ENCODE measurements at places on chromosomes 1 and 21.
A peak's percentile ranks its signal among the peaks of the same experiment; 100 is the strongest.

GRCh38 chr1:56396581-56396980 is 182.8 kb downstream of the PLPP3 start:
- no peak for DNase-seq

DNA sequence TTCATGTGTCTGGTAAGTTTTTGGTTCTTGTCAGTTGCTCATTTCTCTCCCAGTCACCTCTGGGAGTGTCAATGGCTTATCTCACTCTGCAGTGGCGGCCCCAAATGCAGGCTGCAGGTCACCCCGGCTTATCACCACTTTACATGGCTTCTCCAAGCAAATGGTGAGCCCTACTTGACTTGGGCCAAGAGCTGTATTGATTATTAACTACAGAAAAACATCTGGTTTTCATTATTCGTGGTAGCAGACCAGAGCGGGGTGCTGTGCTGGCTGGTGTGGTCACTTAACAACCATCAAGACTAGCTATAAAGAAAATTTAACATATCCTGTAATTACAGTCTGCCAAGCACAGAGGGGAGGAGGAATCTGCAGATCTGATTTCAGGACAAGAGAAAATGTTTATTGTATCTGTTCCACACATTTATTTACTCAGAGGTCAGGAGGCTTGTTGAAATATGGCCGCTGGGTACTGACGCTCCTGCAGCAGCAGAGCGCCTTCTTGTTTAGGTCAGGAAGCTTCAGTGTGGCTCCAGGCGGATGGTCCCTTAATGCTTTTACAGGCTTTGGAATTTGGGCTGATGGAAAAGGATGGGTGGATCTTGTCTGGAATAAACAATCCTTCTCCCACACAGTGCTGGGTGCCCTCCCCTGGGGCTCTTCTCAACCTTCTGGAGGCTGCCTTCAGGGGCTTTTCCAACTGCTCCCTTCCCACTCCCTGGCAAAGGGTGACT is 87.8 kb downstream of the HLX start:
- DNase-seq, result no peak

GRCh38 chr1:200670242-200671118 is 773 bp upstream of the DDX59 start:
- DNase-seq, result no peak

GRCh38 chr21:15774590-15774989 is 44.8 kb downstream of the USP25 start:
- no peak for DNase-seq

DNA sequence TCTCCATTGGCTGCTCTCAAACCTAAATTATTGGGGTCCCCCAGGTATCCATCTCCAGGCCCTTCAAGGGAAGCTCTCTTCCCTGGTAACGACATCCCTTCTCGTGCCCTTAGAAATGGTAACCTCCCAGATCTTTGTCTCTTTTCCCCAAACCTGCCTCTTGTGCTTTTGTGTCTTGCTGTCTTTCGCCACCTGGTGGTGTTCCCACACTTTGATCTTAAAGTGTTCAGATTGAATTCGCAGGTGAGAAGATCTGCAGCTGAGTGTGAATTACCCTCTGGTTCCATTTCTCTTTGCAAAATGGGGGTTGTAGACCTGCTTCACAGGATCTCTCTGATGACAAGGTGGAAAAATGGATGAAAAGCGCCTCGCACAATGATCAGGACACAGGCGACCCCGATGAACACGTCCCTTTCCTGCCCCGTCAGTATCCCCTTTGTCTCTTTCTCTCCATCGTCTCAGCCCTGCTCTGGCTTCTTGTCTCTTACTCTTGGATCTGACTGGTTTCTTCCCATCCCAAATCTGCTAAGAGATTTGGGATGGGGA is 53.1 kb downstream of the DOP1B start:
- peak; percentile 23 for DNase-seq

GRCh38 chr1:89546934-89547562 is 22.4 kb downstream of the LRRC8B start:
- DNase-seq, result no peak

DNA sequence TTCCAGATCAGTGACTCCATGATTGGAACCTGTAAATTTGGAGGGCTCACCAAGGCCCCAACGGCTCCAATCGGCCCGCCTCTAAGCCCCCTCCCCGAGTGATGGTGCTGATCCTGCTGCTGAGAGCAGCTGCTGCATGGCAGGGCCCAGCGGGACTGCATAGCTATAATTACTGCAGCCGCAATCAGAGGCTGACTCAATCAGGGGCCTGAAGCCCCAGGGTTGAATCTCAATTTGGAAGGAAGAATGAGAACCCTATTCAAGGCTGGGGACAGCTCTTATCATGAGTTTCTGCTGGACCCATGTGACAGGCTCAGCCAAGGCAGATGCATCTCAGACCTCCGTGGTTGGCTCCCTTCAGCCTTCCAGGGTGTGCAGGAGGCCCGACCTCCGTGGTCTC is 42.8 kb upstream of the MAGOH start:
- no peak for DNase-seq

DNA sequence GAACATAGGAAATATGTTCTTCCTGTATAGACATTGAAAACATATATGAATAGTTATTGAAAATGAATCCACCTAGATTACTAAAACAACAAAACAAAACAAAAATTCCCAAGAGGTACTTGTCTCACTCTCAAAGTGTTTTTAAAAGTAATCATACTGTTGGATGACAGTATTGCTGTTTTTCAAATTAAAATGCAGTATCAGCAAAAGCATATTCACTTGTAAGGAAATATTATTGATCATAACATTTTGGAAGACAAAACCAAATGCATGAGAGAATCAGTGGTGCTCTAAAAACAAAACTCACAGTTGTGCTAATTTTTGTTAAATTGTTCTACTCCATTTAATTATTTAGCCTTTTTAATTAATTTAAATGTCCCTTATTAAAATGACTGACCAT is 131.0 kb downstream of the COL11A1 start:
- no peak for DNase-seq

DNA sequence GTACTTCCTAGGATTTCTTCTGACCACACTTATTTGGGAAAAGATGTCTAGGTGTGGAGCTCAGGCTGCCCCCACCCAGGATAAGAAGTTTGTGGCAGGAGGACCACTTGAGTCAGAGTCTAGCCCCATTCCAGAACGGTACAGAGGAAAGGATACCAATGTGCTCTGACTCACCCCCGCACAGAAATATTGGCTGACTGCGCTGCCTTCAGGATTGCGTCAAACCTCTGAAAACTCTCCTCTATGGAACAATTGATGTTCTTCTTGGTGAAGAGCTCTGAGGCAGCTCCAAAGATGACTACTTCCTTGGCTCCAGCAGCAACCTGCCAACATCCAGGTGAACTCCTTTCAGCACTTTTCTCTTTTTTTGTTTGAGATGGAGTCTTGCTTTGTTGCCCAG is 11.2 kb downstream of the HMGCL start:
- DNase-seq, result no peak

DNA sequence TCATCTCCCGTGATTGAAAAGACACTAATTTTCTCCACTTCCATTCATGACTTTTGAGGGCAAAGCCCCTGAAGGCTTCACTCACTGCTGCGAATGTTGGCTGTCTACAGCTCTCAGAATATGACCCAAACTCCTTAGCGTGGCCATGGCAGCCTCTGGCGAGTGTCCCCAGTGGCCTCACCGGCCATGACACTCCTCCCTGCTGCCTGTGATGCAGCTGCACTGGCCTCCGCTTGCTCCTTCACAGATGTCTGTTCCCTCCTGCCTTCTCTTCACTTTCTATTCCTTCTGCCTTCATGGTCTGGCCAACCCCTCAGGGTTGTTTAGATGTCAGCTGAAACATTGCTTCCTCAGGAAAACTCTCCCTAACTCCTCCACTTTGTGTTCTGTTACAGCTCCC is 30.8 kb upstream of the PTPRF start:
- no peak for DNase-seq

DNA sequence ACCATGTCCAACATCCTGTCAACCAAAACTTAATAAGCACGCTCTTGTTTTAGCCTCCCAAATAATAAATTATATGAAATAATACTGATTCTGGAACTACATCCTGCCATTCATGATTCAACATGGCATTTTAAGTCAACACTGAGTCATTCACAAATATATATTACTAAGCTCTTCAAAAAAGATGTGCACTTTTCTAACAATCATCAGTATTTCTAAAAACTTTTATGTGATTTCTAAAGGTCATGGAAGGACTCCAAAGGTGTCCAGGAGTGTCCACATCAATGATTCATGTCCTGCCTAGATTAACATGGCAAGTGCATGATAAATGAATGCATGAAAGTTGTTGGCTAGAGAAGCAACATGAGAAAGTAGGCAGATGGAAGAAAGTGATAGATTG is 51.6 kb downstream of the NEGR1 start:
- no peak for DNase-seq

DNA sequence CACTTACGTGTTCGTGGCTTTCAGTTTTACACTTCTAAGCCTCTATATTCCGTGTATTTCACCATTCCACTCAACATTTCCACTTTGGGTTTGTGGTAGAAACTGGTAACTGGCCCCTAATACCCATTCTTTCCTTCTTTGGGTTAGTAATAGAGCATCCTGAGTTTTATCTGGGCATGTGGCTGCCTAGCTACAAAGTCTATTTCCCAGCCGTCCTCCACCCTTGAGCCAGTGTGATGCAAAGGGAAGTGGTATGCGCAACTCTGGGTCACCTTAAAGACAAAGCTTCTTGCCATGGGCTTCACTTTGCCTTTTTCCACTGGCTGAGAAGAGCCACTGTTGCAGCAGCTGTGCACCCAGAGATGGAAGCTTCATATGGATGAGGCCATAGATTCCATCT is 73.9 kb downstream of the LAMC2 start:
- DNase-seq, result no peak

- no peak for DNase-seq
These were observed 35.8 kb upstream of the H6PD start for GRCh38 chr1:9198538-9199361.

- DNase-seq, result no peak
These were observed 149.2 kb downstream of the PPIAL4G start for GRCh38 chr1:148333875-148334338.

DNA sequence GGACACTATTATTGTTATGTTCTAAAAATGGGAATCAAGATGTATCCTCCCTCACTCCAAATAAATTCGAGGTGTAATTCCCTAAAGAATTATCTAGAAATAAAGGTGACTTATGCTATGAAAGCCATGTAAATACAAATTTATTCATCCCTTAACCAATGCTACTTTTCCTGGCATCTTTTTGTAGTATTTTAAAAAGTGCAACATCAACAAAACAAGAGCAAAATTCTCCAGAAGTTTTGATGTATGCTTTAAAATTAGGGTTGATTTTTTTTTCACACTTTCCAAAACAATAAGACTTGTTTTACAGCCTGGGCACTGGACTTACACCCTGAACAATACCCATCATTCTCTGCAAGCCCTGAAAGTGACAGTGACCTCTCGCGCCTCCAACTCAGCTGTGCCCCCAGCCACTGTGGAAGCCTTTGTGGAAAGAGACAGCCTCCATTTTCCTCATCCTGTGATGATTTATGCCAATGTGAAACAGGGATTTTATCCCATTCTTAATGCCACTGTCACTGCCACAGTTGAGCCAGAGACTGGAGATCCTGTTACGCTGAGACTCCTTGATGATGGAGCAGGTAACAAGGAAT is 21.4 kb upstream of the CLCA1 start:
- DNase-seq, result no peak

DNA sequence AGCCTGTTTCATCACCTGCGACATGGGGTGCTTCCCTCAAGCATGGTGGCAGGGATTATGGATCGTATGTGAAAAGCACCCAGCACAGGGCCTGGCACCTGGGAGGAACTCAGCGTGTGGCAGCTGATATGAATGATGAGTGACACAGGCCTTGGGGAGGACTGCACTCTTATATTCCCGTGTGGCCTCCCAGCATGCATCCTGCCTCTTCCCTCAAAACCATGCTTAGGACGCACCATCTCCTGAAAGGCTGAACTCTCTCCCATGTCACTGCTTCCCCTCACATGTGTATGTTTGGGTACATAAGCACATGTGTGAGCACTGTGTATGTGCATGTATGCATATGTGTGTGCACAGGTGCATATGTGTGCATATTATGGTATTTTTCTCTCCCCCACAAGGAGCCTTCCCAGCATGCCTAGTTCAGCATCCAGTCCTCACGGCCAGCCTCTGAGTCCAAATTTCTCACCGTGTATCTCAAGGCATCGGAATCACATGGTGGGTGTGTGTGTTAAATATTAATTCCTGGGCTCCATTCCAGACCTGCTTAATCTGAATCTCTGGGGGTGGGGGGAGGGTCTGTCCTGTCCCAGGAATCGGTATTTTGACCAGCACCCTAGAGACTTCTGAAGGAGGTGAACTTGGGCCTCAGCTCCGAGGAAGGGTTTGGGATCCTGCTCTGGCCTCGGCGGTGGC is 12.8 kb downstream of the MYOM3 start:
- DNase-seq, result no peak

- no peak for DNase-seq
These were observed 19.5 kb upstream of the PADI3 start for GRCh38 chr1:17229379-17229778.

GRCh38 chr1:165828669-165829329 is 1.4 kb downstream of the UCK2 start:
- no peak for DNase-seq

GRCh38 chr1:32100807-32101708 is 6.8 kb upstream of the KPNA6 start:
- DNase-seq, result no peak

- DNase-seq, result no peak
These were observed 74.7 kb upstream of the CLDN14 start for GRCh38 chr21:36554411-36555157.

- DNase-seq, result no peak
These were observed 1300.0 kb downstream of the PLA2G4A start for GRCh38 chr1:188128761-188129160.

DNA sequence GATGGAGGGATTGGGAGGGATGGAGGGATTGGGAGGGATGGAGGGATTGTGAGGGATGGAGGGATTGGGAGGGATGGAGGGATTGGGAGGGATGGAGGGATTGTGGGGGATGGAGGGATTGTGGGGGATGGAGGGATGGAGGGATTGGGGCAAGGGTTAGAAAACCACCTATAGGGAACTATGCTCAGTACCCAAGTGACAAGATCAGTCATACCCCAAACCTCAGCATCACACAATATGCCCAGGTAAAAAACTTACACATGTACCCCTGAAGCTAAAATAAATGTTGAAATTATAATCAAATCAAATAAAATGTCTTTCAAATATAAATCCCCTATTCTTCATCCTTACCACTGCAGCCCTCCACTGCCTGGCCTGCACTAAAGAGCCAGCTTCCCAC is 72.8 kb upstream of the HNRNPU start:
- DNase-seq, result no peak

GRCh38 chr1:201357211-201357610 is 20.3 kb downstream of the TNNT2 start:
- no peak for DNase-seq

DNA sequence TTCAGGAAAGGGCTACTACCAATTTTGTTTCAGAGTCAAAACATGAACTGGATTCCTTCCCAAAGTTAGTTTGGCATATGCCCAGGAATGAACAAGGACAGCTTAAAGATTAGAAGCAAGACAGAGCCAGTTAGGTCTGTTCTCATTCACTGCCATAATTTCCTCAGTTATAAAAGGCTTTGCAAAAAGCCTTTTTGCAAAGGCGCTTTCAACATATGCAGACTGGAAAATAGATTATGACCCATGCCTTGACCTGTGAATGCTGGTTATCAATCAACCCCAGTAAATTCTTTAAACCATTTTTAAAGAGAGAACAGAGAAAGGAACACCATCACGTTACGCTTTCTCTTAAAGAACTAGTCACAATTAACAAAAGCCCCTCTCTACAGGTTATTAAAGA is 1.7 kb upstream of the FRRS1 start:
- no peak for DNase-seq
